ENCODE measurements at places on chromosomes 6 and 20. TPM values are rescaled to one million over a fixed set of nuclear protein-coding genes. Genes with fewer than 3 reads are reported as not detected.
A peak's percentile ranks its signal among the peaks of the same experiment; 100 is the strongest.

- DNase-seq = no peak
Observed at GRCh38 chr20:17460119-17460518, 71.1 kb downstream of the BFSP1 start.

DNA sequence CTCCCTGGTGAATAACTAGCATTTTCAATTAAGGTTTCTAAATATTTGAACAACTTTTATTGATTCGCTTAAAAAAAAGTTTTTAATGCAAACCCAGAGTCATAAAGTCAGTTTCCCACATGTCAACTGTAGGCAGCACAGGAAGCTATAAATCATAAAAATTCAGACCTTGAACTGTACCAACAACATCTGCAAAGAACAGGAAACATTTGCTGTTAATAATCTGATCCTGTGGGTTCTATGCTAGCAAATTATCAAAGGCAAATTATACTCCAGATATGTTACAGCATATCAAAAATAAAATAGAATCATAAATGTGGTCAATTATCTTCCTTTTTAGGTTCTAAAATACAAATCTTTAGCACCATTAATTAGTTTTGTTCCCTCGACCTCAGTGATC, 16.6 kb upstream of the MAP7 start:
- DNase-seq = no peak

- no peak for DNase-seq
Observed at GRCh38 chr6:39021779-39022178, 26.8 kb upstream of the GLP1R start.

DNA sequence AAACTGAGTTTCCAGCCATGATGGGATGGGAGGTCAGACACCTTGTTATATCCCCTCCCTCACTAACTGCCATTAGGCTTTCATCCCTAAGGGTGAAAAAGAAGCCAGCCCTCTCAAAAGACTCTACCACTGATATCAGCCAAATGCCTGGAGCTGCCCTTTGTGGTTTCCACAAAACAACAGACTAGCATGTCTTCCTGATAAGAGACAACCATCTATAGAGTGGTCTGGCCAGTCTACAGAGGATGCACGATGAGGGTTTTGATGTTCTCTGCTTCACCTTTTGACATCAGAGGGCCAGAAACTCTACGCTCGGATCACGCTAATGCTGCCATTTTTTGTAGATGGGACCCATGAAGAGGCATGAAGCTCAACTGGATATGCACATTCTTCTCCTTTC, 61.7 kb upstream of the ARHGAP18 start:
- no peak for DNase-seq

- no peak for DNase-seq
Observed at GRCh38 chr6:159008656-159009288, 8.8 kb upstream of the RSPH3 start.

DNA sequence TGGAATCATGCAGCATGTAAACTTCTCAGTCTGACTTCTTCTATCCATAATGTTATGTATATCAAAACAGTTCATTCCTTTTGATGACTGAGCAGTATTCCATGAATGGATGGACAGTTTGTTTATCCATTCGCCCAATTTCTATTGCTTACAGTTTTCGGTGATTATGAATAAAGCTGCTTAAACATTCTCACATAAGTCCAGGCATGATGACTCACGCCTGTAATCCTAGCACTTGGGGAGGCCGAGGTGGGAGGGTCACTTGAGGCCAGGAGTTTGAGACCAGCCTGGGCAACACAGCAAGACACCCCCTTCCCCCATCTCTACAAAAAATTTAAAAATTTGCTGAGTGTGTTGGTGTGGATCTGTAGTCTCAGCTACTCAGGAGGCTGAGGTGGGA, 22.9 kb upstream of the HMGA1 start:
- DNase-seq = no peak

- DNase-seq = no peak
Observed at GRCh38 chr20:20299904-20300303, 68.0 kb upstream of the INSM1 start.

- DNase-seq = no peak
Observed at GRCh38 chr6:82113231-82113630, 134.3 kb downstream of the IBTK start.

GRCh38 chr6:149456311-149457021, 28.3 kb downstream of the ZC3H12D start:
- no peak for DNase-seq

DNA sequence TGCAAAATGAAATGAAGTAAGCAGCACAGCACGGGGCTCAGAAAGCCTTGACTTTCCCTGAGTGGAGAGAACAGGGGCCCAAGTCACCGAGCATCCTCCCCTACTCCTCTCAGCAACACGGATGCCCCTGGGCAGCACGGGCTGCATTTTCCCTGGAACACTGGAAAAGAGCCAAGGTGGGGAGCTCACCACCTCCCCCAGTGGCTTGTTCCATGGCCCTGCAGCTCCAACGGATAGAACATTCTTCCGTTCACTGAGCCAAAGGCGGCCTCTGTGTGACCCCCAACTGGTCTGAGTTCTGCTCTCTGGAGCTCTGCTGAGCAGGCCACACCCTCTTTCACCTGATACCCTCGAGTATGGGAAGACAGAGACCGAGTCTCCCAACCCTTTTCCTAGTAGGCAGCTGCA, 20.8 kb upstream of the EMILIN3 start:
- DNase-seq = no peak

DNA sequence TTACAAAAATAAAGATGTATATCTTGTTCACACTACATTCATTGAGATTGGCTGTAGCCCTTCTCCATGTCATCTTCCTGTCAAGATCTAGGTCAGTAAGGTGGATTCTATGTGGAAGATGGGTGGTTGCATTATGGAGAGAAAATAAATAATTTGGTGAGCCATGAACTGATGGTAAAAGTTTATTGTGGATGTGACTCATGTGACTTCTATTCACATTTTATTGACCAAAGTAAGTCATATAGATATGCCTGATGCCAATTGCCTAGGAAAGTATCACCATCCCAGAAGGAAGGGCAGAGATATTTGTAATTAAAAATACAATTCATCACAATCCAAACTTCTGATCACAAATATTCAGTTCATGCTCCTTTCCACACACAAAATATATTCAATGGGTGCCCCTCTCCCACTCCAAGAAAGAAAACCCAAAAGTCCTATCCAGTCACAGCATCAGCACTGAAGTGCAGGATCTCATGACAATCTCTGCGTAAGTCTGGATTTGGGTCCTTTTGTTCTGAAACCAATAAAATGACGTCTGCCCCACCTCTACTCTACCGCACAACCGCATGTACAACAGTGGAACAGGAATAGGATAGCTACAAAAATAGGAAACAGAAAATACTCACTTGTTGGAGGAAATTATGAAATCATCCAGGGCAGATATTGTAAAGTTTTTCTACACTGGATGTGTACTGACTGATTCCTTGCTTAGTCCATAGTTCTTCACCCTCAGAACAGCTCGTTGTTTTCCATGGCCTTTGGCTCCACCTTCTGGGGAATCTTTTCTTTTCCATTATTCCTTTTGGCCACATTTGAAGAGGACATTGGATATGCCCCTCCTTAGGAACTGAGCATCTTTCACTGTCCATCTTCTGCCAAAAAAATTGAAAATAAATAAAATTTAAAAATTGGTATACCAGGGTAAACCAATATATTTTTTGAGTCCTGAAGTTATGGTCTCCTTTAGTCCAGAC, 16.1 kb upstream of the SLC17A3 start:
- DNase-seq = no peak

GRCh38 chr6:156487877-156488276, 289.3 kb upstream of the ARID1B start:
- DNase-seq = no peak

DNA sequence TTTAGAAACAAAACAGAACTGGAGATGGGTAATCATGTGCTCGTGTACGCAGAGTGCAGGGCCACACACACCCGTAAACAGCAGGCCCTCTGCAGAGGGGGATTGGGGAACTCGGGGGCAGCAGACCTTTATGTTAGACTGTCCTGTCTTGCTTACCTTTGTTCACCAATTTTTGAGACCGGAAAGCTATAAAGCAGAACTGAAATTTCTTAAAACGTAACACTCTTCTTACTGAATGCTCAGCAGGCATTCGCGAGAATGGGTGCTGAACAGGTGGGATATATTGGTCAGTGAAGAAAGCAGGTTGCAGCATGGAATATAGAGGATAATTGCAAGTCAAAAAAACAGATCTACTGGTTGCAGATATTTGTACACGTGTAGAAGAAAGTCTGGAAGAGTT, 211.1 kb downstream of the BMP7 start:
- no peak for DNase-seq

- no peak for DNase-seq
Observed at GRCh38 chr6:118134736-118135135, 227.7 kb downstream of the SLC35F1 start.

DNA sequence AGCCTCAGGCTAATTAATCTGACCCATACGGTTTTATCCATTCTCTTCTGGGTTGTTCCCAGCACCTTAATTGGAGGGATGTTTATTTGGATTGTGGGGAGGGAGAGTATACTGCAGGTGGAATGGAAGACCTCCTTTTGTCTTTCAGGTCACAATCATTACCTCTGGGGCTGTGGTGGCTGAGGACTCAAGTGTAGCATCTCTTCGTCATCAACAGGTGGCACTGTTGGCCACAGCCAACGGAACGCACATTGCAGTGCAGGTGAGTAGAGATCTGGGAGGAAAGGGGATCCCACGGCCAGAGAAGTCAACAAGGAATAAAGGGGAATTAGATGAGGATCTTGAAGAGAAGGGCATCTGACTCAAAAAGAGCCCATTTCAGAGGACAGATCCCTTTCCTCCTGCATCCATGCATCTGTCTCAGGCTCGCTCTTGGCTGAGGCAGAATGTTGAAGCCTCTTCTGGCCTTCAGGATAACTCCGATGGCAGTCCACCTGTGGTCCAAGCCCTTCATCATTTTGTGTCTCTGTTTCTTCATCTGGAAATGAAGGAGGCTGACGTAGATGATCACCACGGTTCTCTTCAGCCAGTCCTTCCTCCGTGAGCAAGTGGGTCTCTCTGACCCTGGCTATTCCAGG, 3.2 kb upstream of the DEF6 start:
- DNase-seq = peak; percentile 46

DNA sequence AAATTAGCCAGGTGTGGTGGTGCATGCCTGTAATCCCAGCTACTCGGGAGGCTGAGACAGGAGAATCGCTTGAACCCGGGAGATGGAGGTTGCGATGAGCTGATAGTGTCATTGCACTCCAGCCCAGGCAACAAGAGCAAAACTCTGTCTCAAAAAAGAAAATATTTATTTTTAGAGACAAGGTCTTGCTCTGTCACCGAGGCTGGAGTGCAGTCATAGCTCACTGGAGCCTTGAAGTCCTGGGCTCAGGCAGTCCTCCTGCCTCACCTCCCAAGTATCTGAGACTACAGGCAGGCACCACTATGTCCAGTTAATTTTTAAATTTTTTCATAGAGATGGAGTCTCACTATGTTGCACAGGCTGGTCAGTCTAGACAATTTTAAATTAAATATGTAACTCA, 16.2 kb upstream of the CEBPB start:
- no peak for DNase-seq

- no peak for DNase-seq
Observed at GRCh38 chr6:140663772-140664171, 1289.3 kb upstream of the CITED2 start.

DNA sequence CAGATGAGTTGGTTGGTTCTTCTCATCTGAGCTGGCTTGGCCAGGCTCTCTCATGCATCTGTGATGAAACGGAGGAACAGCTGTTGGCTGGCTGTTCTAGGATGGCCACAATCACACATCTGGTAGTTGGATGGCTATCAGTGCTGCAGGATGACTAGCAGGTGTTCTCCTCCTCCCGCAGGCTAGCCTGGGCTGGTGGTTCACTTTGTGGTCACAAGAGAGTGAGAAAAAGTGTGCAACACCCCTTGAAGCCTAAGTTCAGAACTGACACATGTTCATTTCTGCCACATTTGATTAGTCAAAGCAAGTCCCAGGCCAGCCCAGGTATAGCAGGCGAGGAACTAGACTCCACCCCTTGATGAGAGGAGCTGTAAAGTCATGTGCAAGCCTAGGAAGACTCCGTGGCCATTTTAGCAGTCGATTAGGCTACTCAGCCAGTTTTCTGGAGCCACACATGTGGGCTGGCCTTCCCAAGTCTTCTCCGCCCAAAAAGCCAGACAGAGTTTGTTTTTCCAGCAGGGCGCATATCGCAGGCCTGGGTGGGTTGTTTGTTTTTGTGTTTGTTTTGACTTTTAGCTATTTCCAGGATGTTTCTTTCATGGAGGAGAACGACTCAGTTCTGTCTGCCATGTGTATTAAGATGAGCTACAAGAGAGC, 120.8 kb downstream of the ISM1 start:
- DNase-seq = no peak

- no peak for DNase-seq
Observed at GRCh38 chr20:3739054-3739925, 6.8 kb downstream of the HSPA12B start.

- no peak for DNase-seq
Observed at GRCh38 chr20:49353348-49353747, 75.5 kb upstream of the ZNFX1 start.

DNA sequence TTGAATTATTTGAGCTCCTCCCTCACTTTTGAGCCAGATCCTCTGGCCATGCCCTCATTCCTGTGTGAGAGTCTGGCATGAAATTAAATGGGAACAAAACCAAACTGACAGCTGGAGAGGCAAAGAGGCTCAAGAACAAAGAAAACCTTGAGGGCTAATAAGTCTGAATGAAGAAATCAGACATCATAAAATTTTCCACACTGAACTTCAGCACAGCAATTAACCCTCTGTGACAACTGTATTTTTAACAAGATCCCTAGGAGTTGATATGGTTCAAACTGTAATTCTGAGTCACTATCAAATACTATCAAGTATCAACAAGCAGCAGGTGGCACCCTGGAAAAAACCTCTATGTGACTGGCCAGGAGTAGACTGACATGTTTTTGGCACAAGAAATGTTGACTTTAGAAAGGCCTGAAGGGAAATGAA, 109.4 kb upstream of the EMILIN3 start:
- no peak for DNase-seq

METTL24 gene
- total RNA-seq = 4.3 TPM

BPIFA1 gene
- total RNA-seq = not detected

AKAP12 gene
- total RNA-seq = 9.4 TPM

REM1 gene
- total RNA-seq = 0.27 TPM

CYP21A2 gene
- total RNA-seq = 0.15 TPM

NOTCH4 gene
- total RNA-seq = 4.3 TPM

FAM209B gene
- total RNA-seq = not detected

MCCD1 gene
- not detected for total RNA-seq

FRK gene
- 22.6 TPM for total RNA-seq

SIGLEC1 gene
- total RNA-seq = 3.1 TPM

ZSWIM1 gene
- 11.8 TPM for total RNA-seq

ADTRP gene
- total RNA-seq = 106 TPM

TNNC2 gene
- total RNA-seq = 3.9 TPM

HAO1 gene
- not detected for total RNA-seq

HLA-DQA2 gene
- 1.2 TPM for total RNA-seq

Data from left colon (tissue), 2 donors.